ENCODE measurements at places on chromosomes 5 and 9. TPM values are rescaled to one million over a fixed set of nuclear protein-coding genes. Genes with fewer than 3 reads are reported as not detected.

Gene CCL27
- not detected for total RNA-seq

DNA sequence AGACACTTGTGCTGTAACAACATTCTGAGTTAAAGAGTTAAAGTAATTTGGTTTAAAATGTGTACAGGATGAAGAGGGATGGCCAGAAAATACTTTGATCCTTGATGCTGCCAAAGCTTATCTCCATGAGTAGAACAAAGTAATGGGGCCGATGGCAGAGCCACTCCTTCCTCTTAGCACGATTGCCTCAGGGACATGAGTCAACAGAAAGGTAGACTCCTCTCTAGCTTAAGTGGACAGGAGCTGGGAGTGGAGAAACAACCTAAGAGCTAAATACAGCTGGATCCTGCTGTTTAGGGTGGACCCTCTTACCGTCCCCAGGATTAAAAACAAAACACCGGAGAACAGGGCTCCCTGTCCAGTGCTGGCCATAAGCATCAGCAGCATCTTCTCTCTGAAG lies 267.3 kb downstream of the IRX1 start:
- DNase-seq: no peak

GRCh38 chr5:171272996-171273970 lies 35.8 kb upstream of the TLX3 start:
- DNase-seq: peak; percentile 47

Gene SOHLH1
- not detected for total RNA-seq

GRCh38 chr5:81537905-81538547 lies 144.1 kb upstream of the ACOT12 start:
- no peak for DNase-seq

- no peak for DNase-seq
Observed at GRCh38 chr5:157057459-157058370, 1.2 kb downstream of the HAVCR1 start.

GRCh38 chr5:177124486-177124991 lies 9.0 kb upstream of the NSD1 start:
- no peak for DNase-seq

Gene SNCAIP
- total RNA-seq: 4.7 TPM

GRCh38 chr5:74233571-74233970 lies 407.0 kb downstream of the ENC1 start:
- peak; percentile 70 for DNase-seq

Gene CAST
- total RNA-seq: 225 TPM

- DNase-seq: no peak
Observed at GRCh38 chr9:98807070-98807813, at the start of gene GALNT12. TSS of gene GALNT12 (plus strand) at chr9:98807670. CDS start at chr9:98807699, 29 bp downstream.

- no peak for DNase-seq
Observed at GRCh38 chr5:57069115-57069835, 104.6 kb upstream of the GPBP1 start.

Gene IL13
- not detected for total RNA-seq

GRCh38 chr9:137306850-137307254 lies 4.8 kb upstream of the NRARP start:
- no peak for DNase-seq

DNA sequence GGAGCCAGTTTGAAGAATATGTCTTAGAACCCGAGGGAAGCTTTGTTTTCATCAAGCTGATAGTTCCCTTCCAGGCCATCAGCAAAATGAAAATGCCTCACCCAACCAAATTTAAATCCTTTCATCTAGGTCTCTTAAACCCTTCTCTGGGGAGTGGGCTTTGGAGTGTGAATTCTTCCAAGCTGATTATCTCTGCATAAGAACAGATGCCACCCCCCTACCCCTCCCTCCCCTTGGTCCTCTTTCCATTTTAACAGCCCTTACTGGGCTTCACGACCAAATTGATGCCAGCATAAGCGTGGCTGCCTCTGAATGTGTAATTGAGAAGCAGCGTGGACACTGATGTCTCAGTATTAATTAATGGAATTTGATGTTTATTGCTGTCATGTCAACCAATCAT lies 509.7 kb upstream of the CLINT1 start:
- DNase-seq: no peak

DNA sequence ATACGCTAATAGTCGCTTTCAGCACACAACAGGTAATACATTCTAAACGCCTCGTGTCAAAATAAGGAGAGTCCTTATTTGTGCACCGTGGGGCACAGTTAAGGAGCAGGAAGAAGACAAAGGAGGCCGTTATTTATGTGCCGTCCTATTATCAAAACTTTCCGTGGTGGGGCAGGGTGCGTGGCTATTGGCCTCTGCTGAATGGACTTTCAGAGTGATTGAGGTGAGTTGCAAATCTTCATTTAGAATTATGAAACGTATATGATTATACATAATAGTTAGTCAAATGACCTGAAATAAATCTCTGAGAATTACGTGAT lies 833 bp downstream of the C5orf24 start:
- DNase-seq: no peak

GRCh38 chr5:95620030-95620869 lies at the start of gene GPR150:
TSS of gene GPR150 (plus strand) at chr5:95620087. CDS start at chr5:95620276, 189 bp downstream.
- DNase-seq: no peak

- no peak for DNase-seq
Observed at GRCh38 chr9:128494108-128494745, 10.3 kb upstream of the GLE1 start.

Gene TRIP13
- 92.9 TPM for total RNA-seq

Gene FASTKD3
- total RNA-seq: 23.7 TPM

Gene SLC46A2
- not detected for total RNA-seq

DNA sequence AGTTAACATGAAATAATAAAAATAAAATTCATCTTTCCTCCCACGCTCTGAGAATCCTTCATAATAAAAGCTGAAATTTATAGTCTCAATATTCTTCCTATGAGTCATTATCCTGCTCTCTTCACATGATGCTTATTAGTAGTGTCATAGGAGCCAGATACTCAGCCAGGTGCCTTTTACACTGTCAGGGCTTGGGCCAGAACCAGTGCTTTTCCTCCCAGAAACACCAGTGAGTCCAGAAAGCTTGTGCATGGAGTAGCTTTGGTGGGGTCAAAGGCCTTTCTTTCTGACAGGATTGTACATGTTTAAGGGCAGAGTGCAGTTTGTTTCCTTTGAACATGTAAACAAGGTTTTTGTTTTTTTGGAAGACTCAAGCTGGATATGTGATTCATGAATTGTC lies 6.8 kb downstream of the LSM11 start:
- peak; percentile 63 for DNase-seq

Gene NTNG2
- 5.7 TPM for total RNA-seq

Gene CARD6
- total RNA-seq: 8.5 TPM

Gene WNT8A
- not detected for total RNA-seq
